Suppressor macrophage (primary cell): ENCODE measurements at places on chromosomes 12 and 14.
A peak's percentile ranks its signal among the peaks of the same experiment; 100 is the strongest.

GRCh38 chr12:2904260-2904659, 13.6 kb downstream of the TULP3 start:
- no peak for DNase-seq

DNA sequence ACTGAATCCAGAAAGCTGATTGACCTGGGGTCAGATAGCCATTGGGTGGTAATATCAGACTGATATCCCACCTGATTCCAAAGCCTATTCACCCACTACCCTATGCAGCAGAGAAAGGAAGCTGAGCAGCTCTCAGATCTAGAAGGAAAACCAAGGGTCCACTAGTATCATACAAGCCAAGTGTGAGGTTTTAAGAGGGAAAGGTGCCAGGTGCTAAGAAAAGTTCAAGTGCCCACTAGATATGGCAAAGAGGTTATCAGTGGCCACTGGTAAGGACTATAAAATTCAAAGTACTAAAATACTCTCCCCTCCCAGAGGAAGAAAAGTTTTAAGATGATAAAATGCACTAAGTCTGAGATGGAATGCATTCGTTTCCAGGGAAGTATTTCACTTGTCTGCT, 85.6 kb downstream of the PPM1H start:
- no peak for DNase-seq

GRCh38 chr12:122888232-122888752, 7.6 kb downstream of the VPS37B start:
- peak; percentile 85 for DNase-seq

DNA sequence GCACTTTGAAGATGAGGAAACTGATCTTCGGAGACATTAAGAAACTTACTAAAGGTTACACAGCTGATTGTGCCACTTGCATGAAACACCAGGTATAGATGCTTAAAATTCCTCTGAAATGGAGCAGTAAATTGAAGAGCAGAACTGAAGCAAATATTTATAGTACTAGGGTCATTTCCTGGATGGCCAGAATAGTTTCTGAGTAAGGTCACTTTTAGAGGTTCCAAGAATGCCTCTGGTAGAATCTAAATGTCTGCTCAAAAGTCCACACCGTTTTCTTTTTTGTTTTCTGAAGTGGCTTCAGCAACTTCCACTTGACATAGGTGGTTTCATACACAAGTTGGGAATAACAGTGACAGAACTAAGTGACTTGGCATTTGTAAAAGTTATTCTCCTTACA, 19.4 kb downstream of the TPH2 start:
- no peak for DNase-seq

- DNase-seq: no peak
Measured at GRCh38 chr14:69137416-69137815, 15.5 kb downstream of the DCAF5 start.

DNA sequence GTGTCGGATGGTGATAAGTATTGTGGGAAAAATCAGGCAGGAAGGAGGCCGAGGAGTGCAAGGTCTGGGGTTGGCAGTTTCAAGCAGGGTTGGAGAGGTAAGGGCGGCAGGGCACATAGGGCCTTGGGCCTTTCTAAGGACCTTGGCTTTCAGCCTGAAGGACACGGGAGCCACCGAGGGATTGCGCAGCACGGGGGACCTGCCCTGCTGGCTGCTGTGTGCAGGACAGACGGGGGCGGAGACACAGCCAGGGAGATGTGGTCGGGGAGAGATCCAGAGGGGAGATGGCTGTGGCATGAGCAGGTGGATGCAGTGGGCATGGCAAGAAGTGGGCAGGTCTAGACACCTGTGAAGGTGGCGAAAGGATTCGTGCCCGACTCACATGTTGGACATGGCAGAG, 14.7 kb downstream of the OTUB2 start:
- no peak for DNase-seq

- no peak for DNase-seq
Measured at GRCh38 chr12:117567644-117568216, 206.3 kb upstream of the NOS1 start.

- DNase-seq: no peak
Measured at GRCh38 chr14:39419272-39419671, 13.0 kb downstream of the FBXO33 start.

- DNase-seq: no peak
Measured at GRCh38 chr14:21308132-21308478, 28.2 kb downstream of the RPGRIP1 start.

DNA sequence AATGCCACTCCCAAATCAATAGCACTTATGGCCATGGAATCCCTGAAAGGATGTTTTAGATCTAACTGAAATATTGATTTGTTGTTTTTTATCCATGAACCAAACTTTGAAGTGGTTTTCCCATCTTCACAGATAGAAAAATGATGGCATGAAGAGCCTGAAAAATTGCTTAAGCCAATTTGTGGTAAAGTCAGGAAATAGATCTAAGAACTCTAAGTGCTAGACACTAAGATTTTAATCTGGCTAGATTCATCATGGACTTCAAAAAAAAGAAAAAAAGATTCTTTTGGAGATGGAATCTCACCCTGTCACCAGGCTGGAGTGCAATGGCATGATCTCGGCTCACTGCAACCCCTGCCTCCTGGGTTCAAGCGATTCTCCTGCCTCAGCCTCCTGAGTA, 45.0 kb upstream of the STRN3 start:
- no peak for DNase-seq

GRCh38 chr12:6970096-6970527, 352 bp downstream of the PHB2 start:
- DNase-seq: peak; percentile 49

DNA sequence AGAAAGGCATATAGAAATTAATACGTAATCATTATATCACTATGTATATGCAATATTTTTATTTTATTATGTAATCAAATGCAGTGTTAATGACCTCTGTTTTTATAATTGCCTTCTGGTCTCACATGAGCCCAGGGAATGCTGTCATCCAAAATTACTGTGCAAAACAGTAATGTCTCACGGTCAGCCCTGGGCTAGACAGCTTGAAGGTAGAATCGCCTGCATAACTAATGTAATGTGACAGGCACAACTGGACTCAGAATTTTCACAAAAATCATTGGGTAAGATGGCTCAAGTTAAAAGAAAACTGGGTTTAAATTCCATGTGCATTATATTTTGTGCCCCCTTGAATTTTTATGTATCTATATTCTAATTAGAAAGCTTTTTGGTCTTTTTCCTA, 293.3 kb downstream of the PPFIA2 start:
- no peak for DNase-seq

DNA sequence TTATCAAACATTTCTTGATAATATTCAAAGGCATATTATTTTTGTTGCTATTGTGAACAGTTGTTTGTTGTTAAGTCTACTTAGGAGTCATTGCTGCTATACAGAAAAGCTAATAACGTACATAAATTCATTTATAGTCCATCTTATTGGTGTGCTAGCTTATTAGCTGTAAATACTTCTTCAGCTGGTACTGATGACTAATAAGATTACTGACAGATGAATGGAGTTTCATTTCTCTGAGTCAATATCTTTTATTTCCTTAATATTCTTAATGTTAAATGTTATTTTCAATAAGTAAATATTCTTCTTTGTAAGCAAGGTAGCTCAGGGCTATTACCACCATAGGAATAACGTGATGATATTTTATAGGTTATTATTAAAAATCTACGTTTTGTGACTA, 139.4 kb upstream of the SLCO1C1 start:
- DNase-seq: no peak

GRCh38 chr12:70091021-70091521, 152.2 kb upstream of the CNOT2 start:
- DNase-seq: no peak

GRCh38 chr12:39805651-39806050, 186.0 kb upstream of the ABCD2 start:
- DNase-seq: no peak

- DNase-seq: no peak
Measured at GRCh38 chr14:69335371-69335771, 62.7 kb downstream of the ERH start.

- DNase-seq: no peak
Measured at GRCh38 chr12:21764065-21764464, 10.4 kb downstream of the KCNJ8 start.

DNA sequence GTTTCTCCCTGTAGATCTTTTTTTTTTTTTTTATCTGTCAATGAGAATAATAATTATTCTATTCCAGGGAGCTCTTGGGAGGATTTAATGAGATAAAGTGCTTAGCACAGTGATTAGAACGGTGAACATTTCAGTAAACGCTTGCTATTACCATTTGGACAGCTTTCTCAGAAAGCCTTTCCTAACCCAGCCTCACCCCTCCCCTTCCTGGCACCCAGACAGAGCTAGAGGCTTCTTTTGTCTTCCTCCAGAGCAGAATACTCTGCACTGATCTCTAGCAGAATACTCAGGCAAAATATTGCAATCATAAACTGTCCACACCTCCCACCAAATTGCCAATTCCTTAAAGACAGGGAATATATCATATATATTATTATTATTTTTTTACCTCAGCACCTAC, 66.6 kb downstream of the ERGIC2 start:
- no peak for DNase-seq

DNA sequence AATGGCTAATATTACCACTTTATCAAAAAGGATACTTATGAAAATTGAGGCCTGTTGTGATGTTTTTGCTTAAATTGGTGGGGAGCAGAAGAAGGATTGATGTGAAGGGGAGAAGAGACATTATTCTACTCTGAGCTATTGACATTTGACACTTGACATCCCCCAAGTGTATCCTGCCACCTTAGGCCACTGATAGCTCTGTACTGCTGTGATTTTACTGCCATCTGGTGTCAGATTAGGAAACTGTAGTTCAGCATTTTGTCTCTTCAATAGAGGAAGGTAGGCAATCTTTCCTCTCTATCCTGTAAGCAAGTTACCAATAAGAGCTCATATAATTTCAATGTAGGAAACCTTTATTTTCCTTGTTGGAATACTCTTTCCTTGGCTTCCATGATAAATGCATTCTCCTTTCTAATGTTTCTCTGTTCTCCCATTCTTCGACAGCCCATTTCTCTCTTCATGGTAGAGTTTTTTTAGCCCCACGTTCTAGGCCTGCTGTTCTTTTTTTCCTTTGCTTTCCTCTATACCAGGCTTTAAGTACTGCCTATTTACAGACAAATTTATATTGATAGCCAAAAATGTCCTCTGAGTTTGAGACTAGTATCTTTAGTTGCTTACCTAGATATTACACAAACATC, 46.3 kb downstream of the PPHLN1 start:
- DNase-seq: peak; percentile 73

GRCh38 chr12:68317047-68317667, 15.0 kb downstream of the MDM1 start:
- DNase-seq: peak; percentile 70

DNA sequence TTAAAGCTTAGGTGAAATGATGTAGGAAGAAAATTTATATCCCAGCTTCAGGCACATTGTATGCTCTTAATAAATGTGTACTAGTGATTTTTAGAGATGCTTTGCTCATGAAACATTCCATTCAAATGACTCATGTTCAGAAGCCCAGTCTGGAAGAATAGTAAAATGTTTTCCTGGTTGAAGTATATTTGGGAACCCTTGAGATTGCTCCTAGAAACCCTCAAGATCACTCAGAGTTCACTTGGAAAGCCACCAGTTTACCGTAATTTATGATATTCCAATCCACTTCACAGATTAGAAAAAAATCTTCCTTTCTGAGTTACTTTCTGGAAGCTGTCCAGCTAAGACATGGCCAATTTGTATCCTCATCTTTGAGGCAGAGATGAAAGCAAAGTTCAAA, 186.4 kb downstream of the SYT10 start:
- DNase-seq: no peak

GRCh38 chr14:102973706-102974285, 51.3 kb downstream of the AMN start:
- peak; percentile 58 for DNase-seq

- DNase-seq: no peak
Measured at GRCh38 chr12:48486679-48487078, 4.4 kb downstream of the C12orf54 start.

DNA sequence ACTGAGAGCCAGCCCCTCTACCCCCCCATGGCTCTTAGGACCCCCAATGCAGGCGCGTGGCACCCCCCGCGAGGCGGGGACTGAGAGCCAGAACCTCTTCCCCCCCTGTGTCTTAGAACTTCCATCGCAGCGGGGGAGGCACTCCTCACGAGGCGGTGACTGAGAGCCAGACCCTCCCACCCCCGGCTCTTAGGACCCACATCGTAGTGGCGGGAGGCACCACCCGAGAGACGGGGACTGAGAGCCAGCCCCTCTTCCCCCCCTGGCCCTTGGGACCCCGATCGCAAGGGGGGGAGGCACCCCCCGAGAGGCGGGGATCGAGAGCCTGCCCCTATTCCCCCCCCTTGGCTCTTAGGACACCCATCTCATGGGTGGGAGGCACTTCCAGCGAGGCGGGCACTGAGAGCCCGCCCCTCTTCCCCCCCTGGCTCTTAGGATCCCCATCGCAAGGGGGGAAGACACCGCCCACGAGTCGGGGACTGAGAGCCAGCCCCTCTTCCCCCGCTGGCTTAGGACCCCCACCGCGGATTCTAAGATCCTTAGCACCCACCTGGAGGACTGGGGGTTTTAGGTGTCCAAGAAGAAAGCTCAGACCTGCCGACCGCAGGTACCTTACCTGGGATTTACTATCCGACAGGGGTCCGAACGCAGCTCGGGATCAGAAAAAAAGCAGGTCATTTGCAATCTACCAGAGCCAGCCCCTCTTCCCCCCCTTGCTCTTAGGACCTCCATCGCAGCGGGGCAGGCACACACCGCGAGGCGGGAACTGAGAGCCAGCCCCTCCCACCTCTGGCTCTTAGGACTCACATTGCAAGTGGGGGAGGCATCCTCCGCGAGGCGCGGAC, 44.9 kb downstream of the DDX11 start:
- peak; percentile 11 for DNase-seq

- no peak for DNase-seq
Measured at GRCh38 chr12:3685830-3686229, 67.1 kb downstream of the CRACR2A start.

DNA sequence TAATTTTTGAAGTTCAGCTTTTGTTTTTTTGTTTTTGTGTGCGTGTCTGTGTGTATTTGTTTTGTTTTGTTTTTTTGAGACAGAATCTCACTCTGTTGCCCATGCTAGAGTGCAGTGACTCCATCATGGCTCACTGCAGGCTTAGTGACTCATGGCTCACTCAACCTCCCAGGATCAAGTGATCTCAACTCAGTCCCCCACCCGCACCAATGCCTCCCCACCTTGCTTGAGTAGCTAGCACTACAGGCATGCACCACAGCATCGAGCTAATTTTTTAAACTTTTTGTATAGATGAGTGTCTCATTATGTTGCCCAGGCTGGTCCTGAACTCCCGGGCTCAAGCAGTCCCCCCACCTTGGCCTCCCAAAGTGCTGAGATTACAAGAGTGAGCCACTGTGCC, 981.4 kb downstream of the BCL11B start:
- DNase-seq: no peak

- DNase-seq: no peak
Measured at GRCh38 chr14:89325299-89325883, 91.6 kb downstream of the FOXN3 start.
